ENCODE measurements at places on chromosomes 4 and X.

- DNase-seq: no peak
Observed at GRCh38 chrX:46311581-46312120, 233.6 kb downstream of the ZNF674 start.

DNA sequence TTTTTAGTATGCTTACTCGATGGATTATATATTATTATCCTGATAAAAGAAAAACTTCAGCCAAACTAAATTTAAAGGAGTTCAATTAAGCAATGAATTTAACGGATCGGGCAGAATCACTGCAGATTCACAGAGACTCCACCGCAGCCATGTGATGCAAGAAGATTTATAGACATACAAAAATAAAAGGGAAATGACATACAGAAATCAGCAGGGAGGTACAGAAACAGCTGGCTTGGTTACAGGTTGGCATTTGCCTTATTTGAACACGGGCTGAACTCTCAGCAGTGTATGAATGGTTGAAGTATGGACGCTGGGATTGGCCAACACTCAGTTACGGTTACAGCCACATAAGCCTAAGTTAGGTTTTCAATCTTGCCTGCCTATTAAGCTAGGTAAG lies 35.4 kb upstream of the DHRSX start:
- DNase-seq: peak; percentile 27

DNA sequence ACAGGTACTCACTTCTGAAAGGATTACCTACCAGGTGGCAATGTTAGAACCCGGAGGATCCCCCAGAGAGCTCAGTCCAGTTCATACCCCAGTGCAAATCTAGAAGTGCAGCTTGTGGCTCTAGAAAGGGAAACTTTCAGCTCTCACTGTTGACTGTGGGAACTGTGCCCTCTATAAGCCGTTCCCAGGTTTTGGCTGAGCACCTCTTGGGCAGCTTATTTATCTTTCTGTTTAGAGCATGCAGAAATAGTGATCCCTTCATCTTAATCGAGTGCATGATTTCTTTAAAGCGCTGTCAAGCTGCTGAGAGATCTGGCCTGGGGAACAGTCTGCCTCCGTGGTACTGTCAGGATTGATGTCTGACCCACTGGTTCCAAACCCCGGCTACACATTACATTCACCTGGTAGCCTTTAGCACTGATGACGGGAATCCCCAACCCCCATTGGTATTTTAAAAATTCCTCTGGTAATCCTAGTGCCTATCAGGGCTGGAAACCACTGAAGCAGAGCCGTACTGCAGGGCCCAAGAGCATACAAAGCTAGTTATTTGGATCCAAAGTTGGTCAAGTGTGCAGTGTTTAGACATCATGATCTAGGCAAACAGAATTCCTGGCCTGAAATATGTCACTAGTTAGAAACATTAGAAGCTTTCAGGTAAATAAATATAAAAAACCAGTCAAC lies 103.2 kb downstream of the KLHL8 start:
- DNase-seq: no peak

DNA sequence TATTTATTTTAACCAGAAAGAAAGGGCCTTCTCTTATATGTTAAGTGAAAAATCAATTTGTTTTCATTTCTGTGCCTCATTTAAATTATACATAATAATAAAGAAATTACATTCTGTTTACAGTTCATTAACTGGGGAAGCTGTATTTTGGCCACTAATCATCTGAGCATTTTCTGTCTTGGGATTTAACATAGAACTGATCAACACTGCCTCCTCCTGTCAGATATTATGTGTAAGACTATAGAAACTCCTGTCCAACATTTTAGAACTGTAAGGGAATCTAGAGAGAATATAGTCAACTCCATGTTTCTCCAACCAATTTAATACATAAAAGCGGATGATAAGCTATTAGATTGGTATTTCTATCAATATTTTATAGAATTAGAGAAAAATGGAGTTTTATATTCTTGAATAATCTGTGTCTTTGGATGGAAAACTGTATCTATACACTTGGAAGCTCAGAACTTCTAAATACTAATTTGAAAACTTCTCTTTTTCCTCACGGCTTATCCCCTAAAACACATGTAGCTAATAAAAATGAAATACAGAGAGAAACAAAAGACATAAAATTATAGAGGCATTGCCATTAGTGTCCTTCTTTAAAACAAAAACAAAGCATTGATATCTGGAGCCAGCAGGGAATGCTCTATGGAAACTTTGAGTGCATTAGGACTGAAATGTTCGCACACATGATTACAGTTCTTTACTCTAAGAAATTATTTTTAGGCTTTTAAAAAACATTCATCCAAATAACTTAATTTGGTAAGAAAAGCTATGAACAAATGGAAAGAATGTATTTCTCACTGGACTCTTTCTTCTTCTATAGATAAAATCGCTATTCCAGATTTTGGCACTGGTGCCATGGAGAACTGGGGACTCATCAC lies 33.1 kb downstream of the ENPEP start:
- peak; percentile 74 for DNase-seq

DNA sequence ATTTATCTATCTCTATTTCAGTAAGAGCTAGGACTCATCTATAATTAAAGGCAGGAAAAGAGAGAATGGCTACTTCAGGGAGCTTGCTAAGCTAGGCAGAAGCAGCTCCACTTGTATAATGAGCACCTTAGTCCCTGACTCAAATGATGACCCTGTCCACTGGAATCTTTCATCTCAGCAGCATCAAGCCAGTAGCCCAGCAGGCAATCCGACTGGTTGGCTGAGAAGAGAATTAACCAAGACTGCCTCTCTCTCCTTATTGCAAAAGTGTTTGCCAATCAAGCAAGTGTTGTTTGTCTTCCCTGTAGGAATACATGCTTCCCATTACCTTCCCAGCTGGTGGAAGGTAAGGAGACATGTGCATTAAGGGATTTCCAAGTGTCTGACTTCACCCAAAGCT lies 3.9 kb upstream of the SPOCK3 start:
- DNase-seq: no peak

DNA sequence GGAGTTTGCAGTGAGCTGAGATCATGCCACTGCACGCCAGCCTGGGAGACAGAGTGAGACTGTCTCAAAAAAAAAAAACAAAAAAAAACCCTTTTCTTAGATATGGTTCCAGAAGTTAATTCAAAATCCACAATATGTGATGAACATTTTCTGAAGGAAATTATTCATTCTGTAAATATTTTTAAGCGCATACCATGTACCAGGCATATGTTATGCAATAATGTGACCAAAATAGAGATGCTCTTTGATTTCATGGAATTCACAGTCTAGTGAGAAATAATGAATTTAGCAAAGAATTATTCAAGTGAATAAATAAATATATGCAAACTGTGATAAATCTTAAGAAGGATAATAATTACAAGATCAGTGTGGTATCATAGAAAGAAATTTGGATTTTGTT lies 174.7 kb downstream of the GC start:
- no peak for DNase-seq

DNA sequence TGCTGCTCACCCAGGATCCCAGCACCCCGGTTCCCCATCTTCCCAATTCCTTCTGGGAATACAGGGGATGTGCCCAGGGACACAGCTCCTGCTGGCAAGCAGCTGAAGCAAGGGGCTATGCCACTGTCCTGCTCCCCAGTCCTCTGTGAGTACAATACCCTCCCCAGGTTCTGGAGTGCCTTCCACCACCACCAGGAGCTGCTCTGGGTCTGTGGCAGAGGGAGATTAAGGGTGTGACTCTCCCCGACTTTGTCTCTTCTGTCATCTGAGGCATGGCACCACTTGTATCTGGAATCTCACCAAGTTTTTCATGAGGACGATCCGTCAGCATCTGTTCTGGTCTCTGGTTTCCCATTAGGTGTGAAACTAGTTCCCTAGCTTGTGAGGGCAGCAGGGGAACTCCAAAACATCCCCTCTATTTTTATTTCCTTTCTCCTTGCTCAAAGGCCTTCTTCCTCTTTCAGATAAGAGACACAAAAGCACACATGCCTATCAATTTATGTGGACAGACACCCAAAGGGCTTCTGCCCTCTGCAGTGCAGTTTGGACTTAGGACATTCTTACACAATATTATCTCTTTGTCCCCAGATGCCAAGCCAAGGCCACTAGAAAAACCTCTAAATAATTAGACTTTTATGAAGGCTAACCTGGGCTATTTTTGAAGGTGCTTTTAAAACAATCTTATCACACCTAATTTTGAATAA lies 26.8 kb downstream of the MGST2 start:
- peak; percentile 83 for DNase-seq

GRCh38 chr4:99722006-99722405 lies 64.4 kb upstream of the C4orf54 start:
- DNase-seq: peak; percentile 30

GRCh38 chrX:129738466-129739308 lies at the start of gene XPNPEP2:
Gene XPNPEP2, plus strand, starts transcription at chrX:129738979. Its CDS starts 235 bp downstream, at chrX:129739214.
- no peak for DNase-seq

DNA sequence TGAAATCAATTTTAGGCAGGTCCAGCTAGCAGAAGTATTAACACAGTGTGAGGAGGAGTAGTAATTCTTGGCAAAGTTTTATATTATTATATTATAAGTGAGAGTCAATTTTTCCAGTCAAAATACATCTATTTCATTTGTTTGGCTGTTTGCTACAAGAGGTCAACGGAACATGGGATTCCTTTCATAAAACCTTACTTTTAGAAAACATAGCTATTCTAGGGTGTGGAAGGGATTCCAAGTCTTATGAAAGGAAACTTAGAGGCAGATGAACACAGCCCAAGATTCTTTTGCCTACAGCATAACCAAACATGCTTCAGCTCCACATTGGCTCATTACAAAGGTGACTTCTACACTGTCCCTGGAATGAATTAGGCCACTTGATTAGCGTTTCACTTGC lies 29.9 kb upstream of the PCDH19 start:
- no peak for DNase-seq

DNA sequence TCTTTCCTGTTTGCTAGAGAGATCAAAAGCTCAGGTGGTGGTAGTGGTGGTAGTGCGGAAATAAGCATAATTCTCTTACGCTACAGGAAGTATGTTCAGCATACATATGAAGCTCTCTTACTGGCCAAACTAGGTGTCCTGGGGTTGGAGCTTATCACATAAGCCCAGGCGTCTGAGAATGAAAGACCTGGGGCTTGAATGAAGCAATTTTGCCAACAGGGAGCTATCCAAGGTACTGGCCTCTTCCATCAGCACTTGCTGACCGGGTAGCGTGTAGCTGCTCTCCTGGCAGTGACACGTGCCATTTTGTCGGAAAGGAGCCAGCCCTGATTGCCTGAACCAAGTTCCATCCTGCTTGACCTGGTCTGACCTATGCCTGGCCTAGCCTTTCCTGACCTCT lies 65.9 kb upstream of the HPF1 start:
- peak; percentile 90 for DNase-seq

DNA sequence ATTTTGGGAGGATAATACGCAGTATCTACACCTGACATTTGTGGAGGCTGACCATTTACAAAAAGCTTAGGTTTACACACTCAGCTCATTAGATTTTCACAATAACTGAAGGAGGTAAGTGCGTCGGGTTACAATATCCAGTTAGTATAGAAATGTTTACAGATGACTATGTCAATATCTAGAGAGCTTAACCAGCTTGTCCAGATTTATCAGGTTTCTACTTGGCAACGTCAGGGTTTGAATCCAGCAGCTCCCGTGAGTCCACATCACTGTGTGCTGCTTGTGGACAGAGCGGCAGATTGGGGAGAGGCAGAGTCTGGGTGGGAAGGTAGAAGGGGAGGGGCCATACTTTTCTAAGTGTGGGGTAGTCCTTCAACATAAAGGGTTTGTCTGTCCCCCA lies 28.3 kb downstream of the ARHGAP10 start:
- no peak for DNase-seq

- no peak for DNase-seq
Observed at GRCh38 chr4:17512973-17513665, 1.2 kb upstream of the QDPR start.

DNA sequence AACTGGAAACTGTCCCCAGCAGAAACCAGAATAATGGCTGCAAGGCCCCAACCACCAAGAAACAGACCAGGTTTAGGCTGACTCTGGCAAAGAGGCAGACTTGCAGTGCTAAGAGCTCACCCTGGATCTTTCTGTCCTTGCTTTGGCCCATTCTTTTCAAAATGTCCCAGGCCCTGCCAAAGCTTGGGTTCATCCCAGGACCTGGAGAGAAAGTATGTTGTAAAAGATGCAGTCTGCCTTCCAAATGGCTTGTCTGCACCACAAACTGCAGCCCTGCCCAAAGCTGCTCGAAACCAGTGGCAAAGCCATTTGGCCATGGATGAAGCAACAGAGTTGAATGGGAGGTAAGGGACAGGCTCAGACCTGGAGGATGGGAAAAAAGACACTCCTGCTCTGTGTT lies 38.0 kb upstream of the LNX1 start:
- no peak for DNase-seq

DNA sequence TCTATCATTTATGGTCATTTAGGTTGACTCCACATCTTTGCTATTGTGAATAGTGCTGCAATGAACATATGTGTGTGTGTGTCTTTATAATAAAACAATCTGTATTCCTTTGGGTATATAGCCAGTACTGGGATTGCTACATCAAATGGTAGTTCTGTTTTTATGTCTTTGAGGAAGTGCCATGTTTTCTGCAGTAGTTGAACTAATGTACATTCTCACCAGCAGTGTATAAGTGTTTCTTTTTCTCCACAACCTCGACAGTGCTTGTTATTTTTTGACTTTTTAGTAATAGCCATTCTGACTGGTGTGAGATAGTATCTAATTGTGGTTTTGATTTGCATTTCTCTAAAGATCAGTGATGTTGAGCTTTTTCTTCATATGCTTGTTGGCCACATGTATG lies 80.5 kb downstream of the ARHGAP6 start:
- DNase-seq: no peak

GRCh38 chrX:96445531-96446065 lies 239.0 kb upstream of the DIAPH2 start:
- DNase-seq: no peak

GRCh38 chr4:165972747-165973146 lies 99.7 kb downstream of the TLL1 start:
- no peak for DNase-seq

DNA sequence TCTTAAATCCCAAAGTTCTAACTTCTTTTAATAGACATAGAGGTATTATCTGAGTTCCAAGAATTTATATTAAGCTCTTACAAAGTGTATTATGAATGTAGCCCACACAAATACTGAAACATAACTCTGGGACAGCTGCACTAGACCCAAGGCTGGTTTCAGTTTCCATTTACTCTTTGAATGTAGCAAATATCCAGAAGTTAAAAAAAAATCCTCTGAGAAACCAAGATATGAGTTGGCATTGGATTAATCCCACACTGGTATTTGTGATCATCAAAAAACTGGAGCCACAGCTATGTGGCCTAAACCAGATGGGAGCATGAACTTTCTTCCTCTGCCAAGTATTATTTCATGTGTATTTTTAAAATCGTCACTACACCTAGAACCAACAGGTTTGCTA lies 23.6 kb upstream of the SMPX start:
- DNase-seq: no peak

GRCh38 chrX:111133389-111133788 lies 37.4 kb downstream of the PAK3 start:
- no peak for DNase-seq

- no peak for DNase-seq
Observed at GRCh38 chr4:5366421-5366820, 315.1 kb downstream of the STK32B start.
